ENCODE measurements at places on chromosomes 12 and 14.

- no peak for DNase-seq
Observed at GRCh38 chr12:22101749-22102243, 55.8 kb downstream of the CMAS start.

DNA sequence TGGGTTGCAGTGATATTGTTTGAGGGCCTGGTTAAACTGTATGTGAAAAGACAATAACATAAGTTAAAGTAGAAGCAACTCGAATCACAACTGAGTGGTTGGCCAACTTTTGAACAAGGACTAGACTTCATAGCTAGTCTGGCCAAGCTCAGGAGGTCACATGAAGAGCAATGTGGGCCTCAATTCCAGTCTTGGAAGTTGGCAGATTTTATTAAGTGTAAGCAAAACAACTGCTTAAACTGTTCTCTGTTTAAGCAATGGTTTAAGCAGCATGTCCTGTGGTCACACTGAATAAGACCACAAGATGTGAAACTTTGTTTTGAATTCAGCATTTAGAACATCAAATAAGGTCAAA is 100.4 kb downstream of the TMTC3 start:
- DNase-seq, result no peak

DNA sequence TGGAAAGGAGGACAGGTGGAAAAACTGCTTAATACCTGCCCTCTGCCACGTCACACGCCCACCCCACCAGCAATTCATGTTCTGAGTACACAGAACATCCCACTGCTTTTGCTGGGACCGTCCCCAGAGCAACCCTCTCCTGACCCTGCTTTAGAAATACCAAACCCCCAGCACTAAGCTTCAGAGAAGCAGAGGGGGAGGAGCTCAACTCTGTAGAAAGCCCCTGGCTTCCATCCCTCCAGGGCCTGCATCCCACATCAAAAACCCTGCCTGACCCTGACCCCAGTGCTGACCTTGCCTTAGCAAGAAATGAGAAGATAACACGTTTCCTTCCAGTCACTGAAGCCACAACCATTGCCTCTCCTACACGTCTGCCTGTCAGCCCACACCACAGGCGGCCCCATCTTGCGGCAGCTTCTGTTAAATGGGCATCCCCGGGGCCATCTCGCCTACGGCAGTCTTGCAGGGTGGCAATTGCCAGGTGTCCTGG is 19.7 kb downstream of the VDR start:
- no peak for DNase-seq

- DNase-seq, result no peak
Observed at GRCh38 chr12:106223485-106224354, 24.1 kb downstream of the CKAP4 start.

DNA sequence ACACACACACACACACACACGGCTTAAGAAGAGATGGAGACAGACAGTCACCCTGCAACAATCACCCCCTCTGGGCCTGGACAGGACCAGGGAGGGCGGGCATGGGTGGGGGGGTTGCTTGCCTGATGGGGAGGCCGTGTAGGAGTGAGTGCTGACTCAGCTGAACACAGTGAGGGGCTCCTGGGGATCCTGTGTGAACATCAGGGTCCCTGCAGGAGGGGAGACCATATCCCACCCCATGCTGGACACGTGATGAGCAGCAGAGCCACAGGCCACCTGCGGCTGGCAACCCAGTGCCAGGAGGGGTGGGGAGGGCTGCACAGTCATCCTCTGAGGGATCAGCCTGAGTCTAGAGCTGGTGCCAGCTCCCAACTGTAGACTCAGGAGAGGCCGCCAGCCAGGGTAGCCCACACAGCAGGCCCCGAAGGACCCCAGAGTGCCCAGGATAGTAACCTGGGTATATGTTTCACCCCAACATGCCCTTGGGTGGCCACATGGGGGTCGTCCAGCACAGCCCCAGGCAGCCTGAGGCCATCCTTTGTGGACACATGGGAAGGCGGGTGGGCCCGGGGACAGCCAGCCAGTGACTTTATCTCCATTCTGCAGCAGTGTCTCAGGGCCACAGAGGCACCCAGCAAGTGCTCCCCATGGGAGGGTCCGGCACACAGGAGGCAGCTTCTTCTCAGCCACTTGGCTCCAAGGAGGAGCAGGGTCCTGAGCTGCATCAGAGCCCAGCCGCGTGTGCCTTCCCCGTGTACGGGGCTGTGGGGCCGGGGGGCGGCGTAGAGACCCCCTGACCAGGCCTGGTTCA is 73.7 kb upstream of the SFSWAP start:
- no peak for DNase-seq

- no peak for DNase-seq
Observed at GRCh38 chr14:54188064-54188666, 208.6 kb upstream of the CDKN3 start.

DNA sequence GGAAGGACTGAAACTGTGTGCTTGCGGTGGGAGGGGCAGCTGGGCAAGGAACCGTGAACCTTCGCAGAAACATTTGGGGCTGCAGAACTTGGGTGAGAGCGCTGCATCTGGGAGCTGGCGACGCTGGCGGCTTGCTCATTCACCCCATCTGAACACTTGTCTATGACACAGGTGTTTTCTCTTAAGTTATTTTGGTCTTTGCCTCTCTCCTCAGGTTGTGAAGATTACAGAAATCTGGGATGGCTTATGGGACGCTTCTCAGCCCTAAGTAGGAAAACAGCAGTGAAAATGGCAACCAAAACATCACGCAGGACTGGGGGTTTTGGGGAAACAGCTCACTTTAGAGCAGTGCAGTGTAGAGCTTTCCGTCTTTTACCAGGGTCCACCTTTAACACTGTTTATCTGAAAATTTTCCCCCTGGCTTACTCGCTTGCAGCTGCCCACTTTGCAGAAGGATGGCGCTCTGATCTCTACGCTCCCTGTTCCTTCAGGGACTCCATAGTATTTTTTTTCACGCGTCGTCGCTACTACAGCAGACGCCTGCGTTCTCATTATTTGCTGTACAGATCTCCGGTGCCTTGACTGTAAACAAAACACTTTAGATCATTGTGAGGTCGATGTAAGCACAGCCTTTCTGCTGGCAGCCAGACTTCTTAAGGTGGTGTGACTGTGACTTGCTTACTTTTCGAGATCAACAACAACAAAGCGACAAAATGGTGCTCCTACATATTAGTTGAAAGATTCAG is 2.7 kb upstream of the CDKN1B start:
- DNase-seq, result no peak

- DNase-seq, result no peak
Observed at GRCh38 chr14:31070431-31070830, 44.3 kb upstream of the STRN3 start.

- no peak for DNase-seq
Observed at GRCh38 chr12:127411166-127411915, 855.6 kb upstream of the TMEM132C start.

DNA sequence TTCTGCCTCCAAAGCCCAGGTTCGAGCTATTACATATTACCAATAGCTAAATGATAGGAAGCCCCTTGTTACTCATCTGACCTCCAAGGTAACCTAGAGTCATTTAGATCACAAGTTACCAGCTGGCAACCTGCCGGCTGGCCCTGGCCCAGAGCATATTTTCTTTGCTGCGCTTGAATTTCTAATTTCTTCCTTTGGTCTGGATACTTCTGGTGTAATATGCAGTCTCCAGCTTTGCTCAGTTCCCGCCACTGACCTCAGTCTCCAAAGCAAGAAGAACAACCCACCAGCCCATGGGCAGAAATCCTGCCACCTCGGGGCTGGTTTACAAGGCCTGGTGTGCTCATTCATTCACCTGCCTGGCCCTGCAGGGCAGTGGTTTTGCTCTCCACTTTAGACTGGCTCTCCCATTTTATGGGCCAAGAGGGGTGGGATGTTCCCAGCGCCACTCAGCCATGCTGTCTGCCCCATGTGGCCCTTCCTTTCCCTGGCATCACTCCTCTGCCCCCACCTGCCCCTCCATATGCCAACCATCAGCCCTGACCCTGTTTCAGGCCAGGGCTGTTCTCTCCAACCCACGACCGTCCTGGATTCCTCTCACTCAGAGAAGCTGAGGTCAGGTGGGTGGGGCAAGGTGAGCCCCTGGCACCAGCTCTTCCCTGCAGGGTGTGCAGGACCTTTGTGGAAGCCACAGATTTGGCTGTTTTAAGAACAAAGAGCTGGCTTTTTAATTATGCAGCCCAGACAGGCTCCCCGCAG is 76.0 kb downstream of the PRIMA1 start:
- DNase-seq, result no peak
